ENCODE measurements at places on chromosomes 1 and 21.
A peak's percentile ranks its signal among the peaks of the same experiment; 100 is the strongest.

- DNase-seq: no peak
These were observed 480.4 kb downstream of the PLPP3 start for GRCh38 chr1:56098946-56099345.

- DNase-seq: no peak
These were observed 127.6 kb upstream of the F3 start for GRCh38 chr1:94669198-94669597.

DNA sequence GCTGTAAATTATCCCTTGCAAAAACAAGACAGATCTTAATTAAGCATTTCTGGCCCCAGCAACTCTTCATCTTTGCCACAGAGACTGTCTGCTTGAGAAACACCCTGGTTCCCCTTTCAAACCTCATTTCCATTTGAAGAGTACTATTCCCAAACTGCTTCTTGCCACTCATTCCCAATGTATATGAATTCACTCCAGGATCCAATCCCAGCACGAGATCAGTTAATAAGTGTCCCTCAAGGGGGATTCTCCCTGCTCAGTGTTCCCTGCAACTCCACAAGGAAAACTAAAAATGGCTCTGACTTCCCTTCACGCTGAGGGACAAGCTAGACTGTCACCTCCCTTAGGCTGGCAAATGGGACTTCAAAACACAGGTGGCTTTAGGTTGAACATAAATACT lies 173.2 kb downstream of the SIPA1L2 start:
- no peak for DNase-seq

- no peak for DNase-seq
These were observed 621.7 kb downstream of the MATN1 start for GRCh38 chr1:30101487-30102227.

- no peak for DNase-seq
These were observed 123.7 kb downstream of the DISC1 start for GRCh38 chr1:231750296-231750695.

DNA sequence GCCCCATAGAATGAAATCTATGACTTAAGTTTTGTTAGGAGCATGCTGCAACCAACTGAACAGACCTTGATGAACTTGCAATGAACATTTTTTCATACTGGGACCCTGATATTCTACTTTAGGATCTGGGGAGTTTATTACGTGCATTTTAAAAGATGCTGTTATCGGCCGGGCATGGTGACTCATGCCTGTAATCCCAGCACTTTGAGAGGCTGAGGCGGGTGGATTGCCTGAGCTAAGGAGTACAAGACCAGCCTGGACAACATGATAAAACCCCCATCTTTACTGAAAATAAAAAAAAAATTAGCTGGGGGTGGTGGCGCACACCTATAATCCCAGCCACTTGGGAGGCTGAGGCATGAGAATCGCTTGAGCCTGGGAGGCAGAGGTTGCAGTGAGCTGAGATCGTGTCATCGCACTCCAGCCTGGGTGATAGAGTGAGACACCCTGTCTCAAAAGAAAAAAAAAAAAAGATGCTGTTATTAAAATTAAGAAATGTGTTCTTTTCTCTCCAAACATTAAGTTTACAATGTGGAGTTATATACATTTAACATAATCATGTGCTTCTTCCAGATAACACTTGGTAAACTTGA lies 7.1 kb downstream of the MPZL1 start:
- DNase-seq: no peak

DNA sequence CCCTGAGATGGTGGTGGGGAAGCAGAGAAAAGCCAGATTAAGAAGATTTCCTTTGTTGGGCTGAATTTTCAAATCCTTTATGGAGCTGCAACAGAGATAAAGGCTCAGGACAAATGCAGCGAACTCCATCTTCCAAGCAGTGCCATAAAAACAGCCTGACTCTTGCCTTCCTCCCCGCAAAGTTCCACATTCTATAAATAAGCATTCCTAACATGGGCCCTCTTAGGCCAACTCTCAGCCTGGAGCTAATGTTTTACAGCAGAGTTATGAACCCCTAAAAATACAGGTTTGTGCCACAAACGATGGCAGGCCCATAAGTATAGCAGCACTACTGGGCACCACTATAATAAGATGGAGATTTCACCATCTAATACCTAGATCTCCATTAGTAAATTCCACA lies 27.2 kb downstream of the LMO4 start:
- no peak for DNase-seq

DNA sequence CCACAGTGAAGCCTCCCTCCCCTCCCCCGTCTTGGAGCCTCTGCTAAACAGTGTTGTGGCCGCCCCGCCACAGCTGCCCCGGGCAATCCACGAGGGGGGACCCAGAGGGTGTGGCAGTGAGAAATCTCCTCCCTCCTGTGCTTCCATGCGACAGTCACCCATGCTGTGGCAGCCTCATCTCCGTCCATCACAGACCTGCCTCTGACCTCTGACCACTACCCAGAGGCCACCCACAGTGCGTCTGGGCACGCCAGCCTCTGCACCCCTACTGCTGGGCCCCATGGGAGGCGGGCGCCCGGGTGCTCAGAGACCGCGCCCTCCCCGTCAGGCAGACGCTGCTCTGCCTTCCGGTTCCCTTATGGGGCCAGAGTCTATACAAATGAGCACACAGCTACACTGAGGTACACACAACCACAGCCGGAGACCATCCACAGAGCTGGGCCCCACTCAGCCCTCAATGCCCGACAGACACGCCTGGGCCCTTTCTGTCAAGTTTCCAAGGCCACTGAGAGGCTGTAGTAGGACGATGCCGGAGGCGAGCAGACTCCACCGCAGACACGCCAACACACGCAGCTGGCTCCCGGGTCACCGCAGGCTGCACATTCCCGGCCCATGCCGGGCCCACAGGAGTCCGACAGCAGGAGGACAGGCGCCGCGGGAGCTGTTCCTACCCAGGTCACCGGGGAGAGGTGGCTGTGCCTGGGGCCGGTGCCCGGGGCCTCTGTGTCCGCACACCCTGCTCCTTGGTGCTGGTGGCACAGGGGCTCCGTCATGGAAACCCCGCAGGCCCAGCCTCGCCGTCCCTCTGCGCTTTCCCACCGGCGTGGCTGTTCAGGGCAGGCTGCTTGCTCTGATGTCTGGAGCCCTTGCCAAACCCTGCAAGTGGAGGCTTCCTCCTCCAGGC lies 23.9 kb upstream of the TMEM52 start:
- DNase-seq: no peak

GRCh38 chr21:46472246-46472645 lies 13.6 kb downstream of the DIP2A start:
- no peak for DNase-seq

- no peak for DNase-seq
These were observed 31.4 kb downstream of the VASH2 start for GRCh38 chr1:212981571-212982328.

DNA sequence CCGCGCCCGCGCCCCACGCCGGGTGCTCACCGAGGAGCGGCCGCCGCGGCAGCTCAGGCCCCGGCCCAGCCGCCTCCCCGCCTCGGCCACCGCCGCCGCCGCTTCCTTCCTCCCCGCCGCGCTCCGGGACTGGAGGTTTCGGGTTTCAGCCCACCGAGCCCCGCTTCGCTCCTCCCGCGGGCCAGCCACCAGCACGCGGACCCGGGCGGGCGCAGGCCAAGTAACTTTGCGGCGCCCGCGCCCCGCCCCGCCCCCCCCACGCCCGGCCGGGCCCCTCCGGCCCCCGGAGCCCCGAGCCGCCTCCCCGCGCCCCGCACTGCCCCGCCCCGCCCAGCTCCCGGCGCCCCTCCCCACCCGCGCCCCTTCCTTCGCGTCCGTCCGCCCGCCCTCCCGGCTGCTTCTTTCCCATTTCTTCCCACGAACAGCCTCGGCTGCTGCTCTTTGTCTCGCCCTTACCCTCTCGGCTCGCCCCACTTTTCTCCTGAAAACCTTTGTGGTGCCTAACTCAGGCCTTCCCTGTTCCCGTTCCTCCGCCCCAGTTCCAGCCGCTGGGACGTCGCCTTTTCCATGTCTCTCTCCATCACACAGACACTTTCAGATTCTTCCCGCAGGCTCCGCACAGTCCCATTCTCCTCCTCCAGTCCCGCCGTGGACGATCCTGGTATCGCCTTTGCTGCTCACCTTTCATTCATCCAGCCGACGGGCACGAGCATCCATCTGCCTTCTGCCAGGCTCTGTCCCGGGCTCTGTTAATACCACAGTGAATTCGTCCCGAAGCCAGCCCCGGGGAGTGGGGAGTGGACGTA lies at the start of gene GPR161:
GPR161 (minus strand) TSS at position 222 of the 806 bp plus-strand sequence. CDS start 32,080 bp downstream, outside the sequence.
- DNase-seq: no peak

DNA sequence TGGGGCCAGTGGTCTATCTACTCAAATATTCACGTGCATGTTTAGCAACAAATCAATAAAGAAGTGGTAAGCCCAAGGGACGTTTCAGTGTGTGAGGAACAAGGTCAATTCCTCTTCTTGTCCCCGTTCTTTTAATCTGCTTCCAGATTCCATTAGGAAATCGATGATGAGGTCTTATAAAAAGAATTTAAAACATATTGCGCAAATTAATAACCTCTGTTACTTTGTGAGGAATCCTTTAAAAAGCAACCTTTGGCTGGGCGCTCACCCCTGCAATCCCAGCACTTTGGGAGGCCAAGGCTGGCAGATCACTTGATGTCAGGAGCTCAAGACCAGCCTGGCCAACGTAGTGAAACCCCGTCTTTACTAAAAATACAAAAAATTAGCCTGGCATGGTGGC lies 113.0 kb upstream of the TMPRSS2 start:
- DNase-seq: no peak

DNA sequence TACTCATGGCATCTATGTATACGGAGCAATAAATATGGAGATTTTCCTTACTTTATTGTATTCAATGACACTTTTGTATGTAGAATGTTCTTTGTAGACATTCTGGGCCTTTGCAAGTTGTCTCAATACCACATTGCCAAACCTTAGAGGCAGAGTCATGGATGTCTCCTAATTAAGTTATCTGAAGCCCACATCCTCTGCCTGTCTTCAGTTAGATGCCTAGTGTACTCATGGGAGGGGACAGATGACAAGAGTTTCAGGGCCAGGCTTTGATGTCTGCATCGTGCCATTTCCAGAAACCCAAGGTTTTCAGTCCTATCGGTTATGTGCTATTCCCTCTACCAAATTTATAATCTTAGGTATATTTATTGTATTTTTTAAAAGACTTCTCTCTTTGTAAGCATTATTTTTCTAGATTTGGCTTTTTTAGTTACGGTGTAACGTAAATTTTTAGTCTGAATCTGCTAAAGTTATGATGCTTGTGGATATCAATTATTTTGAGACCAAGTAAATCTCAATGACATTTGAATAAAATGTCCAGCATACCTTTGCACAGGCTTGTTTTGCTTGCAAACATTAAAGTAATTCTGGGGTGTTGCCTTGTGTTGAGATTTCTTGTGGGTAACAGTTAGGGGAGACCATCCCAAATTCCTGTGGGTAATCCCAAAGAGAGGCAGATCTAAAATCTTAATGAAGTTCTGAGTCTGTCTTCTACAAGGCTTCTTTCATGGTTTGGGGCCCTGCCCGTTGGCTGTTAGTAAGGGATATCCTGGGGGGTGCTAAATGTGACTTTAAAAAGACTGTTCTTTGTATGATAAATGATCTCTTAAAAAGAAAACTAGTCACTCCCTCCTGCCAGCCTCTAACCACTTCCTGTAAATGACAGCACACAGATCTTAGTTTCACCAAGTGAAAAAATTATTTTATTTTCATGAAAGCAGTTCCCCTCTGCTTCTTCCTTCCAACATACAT lies 8.0 kb upstream of the MACF1 start:
- DNase-seq: peak; percentile 43

GRCh38 chr1:38964140-38964548 lies 22.5 kb upstream of the RHBDL2 start:
- DNase-seq: no peak

DNA sequence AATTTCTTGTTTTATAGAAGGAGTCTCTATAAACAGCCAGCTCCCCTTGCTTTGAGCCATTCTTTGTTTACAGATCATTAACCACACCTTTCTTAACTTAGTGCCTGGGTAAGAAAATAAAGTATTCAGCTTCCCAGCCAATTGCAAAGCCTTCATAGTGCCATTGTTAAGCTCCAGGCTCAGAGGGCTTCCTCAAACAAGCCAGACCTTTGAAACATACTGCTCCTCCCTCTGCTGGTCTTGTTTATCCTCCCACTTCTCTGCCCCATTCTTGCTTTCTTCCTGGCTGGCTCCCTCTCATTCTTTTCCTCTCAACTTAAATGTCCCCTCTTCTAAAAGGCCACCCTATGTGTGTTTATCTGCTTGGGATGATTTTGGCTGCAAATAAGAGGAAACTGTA lies 319.4 kb upstream of the ST6GALNAC5 start:
- no peak for DNase-seq

- DNase-seq: no peak
These were observed 621.9 kb downstream of the NPHP4 start for GRCh38 chr1:5370311-5370710.

DNA sequence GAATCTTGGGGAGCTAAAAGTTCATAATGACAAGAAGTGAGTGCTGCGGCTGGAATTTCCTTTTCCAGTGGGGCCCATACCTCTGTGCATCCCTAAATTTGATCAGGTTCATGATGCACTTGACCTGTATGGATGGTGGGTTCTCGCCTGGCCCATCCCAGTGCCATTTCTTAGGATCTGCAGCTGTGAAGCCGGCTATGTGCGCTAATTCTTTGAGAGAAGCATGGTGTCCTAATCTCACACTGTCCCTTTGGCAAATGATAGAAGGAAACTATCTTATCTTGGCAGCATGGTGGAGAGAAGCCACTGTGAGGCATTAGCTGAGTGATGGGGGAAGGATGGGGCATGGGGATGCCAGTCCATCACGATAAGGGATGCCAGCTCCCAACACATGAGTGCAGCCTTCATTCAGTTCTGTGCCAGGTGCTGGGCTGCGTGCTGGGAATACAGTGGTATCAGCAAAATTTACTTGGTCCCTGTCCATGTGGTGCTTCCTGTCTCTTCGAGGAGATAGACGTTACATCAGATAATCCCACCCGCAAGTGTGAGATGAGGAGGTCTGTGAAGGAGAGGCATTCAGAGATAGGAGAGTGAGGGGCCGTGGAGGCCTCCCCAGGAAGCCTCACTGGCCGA lies 30.5 kb downstream of the STUM start:
- DNase-seq: no peak

- no peak for DNase-seq
These were observed 94.5 kb downstream of the DNTTIP2 start for GRCh38 chr1:93784538-93784937.

DNA sequence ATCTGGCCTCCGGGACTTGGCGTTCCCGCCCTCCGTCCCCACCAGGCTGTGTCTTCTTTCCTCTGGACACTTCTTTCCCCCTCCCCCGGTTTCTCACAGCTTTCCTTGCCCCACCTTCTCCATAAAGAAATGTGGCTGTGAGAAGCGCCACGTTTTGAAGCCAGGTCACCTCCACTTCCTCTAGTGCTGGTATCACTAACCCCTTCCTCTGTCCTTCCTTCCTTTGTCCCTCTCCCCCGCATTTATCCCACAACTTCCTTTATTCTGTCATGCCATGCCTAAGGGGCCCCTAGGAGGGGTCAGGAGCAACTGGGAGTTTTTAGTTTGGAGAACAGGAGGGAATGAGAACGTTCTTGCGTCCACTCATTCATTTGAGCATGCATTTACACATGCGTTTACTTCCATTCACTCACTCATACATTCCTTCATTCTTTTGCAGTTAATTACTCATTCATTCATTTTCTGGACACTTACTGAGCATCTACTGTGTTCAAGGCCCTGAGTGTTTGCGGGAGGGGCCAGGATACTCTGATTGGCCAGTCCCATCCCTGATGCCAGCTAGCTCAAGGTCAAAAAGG lies 5.0 kb upstream of the ACOT11 start:
- no peak for DNase-seq

Measured in activated T-cell treated with anti-CD3 and anti-CD28 coated beads for 1 hour (primary cell).